Astrocyte (in vitro differentiated cells and primary cell): ENCODE measurements at places on chromosomes 3 and 15. TPM values are rescaled to one million over a fixed set of nuclear protein-coding genes. Genes with fewer than 3 reads are reported as not detected.

The ISLR gene
- 1.6 and 3.6 TPM in 2 replicates for total RNA-seq

DNA sequence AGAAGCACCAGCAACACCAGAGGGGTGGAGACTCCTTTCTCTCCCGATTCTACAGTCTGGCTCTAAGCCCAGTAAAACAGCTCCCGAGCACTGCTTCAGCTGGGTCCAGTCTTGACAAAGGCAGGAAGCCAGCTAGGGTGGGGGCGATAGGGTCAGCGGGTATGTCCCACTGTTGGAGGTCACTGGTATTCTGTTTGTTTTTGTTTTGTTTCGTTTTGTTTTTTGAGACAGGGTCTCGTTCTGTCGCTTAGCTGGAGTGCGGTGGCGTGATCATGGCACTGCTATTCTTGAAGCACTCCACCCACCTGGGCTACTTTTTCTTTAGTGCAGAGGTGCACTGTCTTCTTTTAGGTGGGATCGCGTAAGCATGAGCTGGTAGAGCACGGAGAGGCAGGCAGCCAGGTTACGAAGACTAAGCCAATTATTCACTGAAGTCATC is 16.3 kb downstream of the GCSAM start:
- no peaks in the 10 kb centered on the region for H3K4me1 ChIP-seq
- H3K27ac ChIP-seq, result no peak overlapping the region
- DNase-seq, result no peak
- no peaks in the 10 kb centered on the region for H3K27me3 ChIP-seq
- no peak overlapping the region for H3K4me3 ChIP-seq
- H3K36me3 ChIP-seq, result peaks cover 24% of the 10 kb centered on the region

The ATP8B4 gene
- 0.23 and 0.31 TPM in 2 replicates for total RNA-seq

The ZNF774 gene
- 1.2 and 3.3 TPM in 2 replicates for total RNA-seq

DNA sequence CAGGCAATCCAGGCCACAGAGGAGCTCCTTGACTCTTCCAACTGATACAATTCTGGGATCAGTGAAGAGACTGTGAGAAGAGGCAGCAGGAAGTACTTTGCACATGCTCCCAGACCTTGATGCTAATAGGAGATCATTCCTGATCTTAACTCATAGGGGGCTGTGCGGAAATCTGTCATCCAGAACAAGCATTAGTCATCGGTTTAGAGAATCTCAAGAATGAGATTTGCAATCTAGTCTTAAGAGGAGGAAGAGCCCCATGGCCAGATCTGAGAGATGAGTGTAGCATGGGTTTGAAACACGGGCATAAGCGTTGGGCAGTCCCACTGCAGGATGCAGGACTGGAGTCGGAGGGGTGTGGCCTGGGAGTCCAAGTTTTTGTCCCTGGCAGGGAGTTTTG is 1081.1 kb downstream of the NAALADL2 start:
- H3K4me1 ChIP-seq, result no peaks in the 10 kb centered on the region
- H3K4me3 ChIP-seq, result no peak overlapping the region
- H3K36me3 ChIP-seq, result no peaks in the 10 kb centered on the region

- no peaks in the 10 kb centered on the region for H3K27me3 ChIP-seq
- no peaks in the 10 kb centered on the region for H3K36me3 ChIP-seq
- no peak for DNase-seq
Observed at GRCh38 chr3:121584418-121584817, 8.8 kb upstream of the FBXO40 start.

GRCh38 chr3:140131895-140132294 is 196.9 kb downstream of the CLSTN2 start:
- DNase-seq, result no peak
- no peaks in the 10 kb centered on the region for H3K36me3 ChIP-seq
- H3K27me3 ChIP-seq, result peaks cover 5% of the 10 kb centered on the region

DNA sequence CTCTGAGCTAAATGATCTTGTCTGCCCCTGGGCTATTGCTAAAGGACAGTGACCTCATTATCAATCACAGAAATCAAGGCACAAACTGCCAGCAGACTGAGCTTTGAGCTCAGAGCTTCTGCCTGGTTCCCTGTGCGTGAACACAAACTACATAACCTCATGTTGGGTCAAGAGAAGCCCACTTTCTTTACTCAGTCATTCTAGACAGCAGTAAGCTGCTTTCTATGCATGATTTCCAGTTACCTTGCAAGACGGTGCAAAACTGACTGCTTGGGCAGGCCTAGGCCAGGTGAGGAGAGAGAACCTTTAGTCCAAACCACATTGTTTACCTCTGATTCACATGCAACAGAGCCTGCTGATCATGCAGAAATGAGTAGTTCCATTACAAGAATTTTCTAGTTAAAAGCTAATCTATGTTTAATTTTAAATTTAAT is 75.1 kb downstream of the ARRDC4 start:
- no peaks in the 10 kb centered on the region for H3K4me1 ChIP-seq
- no peaks in the 10 kb centered on the region for H3K27me3 ChIP-seq
- DNase-seq, result no peak
- H3K4me3 ChIP-seq, result no peak overlapping the region
- H3K36me3 ChIP-seq, result no peaks in the 10 kb centered on the region
- H3K27ac ChIP-seq, result no peak overlapping the region

GRCh38 chr3:99780749-99781148 is 36.9 kb upstream of the CMSS1 start:
- peak; percentile 92 for DNase-seq
- peaks cover 3% of the 10 kb centered on the region for H3K36me3 ChIP-seq
- peaks cover 39% of the 10 kb centered on the region for H3K4me1 ChIP-seq
- H3K27me3 ChIP-seq, result no peaks in the 10 kb centered on the region
- peak overlapping the region; percentile 10 for H3K27ac ChIP-seq
- H3K4me3 ChIP-seq, result no peak overlapping the region
